ENCODE measurements at places on chromosomes 6 and 20. TPM values are rescaled to one million over a fixed set of nuclear protein-coding genes. Genes with fewer than 3 reads are reported as not detected.
A peak's percentile ranks its signal among the peaks of the same experiment; 100 is the strongest.

Gene ASIP
- polyA plus RNA-seq: 0.62 TPM

Gene PTCHD4
- not detected for polyA plus RNA-seq

Gene IMPG1
- not detected for polyA plus RNA-seq

Gene UNC93A
- polyA plus RNA-seq: 2.8 TPM

Gene SLC13A3
- 8.8 TPM for polyA plus RNA-seq

DNA sequence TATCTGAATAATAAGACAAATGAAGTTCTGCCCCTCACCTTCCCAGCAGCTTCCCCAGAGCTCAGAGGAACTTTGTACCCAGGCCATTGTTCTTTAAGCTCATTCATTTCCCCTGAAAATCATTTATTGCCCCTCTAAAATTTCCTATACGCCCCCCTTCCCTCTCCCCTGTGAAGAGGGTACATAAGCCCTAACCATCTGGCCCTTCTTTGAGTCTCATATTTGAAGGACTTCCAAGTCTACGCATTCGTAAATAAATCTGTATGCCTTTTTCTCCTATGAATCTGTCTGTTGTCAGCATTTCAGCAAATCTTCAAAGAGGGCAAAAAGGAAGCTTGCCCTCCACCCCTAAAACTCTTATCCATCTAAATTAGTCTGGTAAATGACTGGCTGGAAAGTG lies 73.1 kb upstream of the DST start:
- peaks cover 24% of the 10 kb centered on the region for H3K4me1 ChIP-seq
- no peak for DNase-seq
- peak overlapping the region; percentile 72 for H3K27ac ChIP-seq
- H3K4me3 ChIP-seq: no peak overlapping the region
- no peaks in the 10 kb centered on the region for H3K36me3 ChIP-seq
- no peaks in the 10 kb centered on the region for H3K27me3 ChIP-seq
